ENCODE measurements at places on chromosomes 3 and 15. TPM values are rescaled to one million over a fixed set of nuclear protein-coding genes. Genes with fewer than 3 reads are reported as not detected.

DNA sequence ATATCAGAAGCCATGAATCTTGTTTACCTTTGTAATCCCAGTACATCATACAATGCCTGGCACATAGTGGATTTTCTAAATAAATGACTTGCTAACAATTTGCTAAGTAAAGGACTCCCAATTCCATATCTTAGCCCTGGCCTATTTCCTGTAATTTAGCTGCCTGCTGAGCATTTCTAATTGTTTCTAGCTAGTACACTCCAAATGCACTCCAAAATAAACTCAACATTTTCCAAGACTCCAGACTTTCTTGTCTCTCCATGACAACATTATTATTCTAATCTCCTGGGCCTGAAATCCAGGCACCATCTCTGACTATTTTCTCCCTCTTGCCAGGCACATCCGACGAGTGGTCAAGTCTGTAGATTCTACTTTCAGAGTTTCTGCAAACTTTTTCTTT is 773.5 kb downstream of the SQOR start:
- no peaks in the 10 kb centered on the region for H3K4me1 ChIP-seq
- H3K27ac ChIP-seq, result no peak overlapping the region
- no peak for DNase-seq
- no peak overlapping the region for H3K4me3 ChIP-seq
- H3K36me3 ChIP-seq, result no peaks in the 10 kb centered on the region

DNA sequence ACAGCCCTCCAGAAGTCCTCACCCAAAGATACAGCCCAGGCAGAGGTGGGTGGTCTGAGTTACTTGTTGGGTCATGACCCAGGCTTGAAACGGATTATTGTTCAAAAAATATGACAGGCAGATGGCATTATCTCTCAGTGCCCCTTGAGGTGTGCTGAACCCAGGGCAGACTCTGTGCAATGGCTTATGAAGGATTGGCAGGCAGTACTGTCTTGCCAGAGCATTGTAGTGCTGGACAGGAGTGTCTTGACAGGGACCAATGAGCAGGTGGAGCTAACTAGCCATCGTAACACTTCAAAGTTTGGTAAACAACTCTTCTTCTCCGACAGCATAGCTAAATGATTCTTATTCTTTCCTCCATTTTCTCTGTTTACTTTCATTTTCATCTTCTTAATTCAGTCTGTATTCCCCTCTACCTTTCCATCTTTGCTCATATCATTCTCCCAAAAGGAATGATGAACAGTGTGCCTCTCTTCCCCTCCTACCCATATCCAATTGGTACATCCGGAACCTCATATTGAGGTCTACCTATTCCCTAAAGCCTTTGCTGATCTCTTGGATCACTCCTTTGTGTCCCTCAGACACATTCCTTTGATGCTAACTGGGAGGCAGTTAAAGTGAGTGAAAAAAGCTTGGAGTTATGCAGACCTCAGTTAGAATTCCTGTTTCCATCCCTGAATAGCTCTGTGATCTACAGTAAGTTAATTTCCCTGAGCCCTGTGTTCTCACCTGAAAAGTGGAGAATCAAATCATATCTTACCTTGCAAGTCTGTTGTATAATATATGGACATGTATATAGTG is 2.6 kb upstream of the IL20RB start:
- H3K36me3 ChIP-seq, result no peaks in the 10 kb centered on the region
- H3K4me3 ChIP-seq, result no peak overlapping the region
- H3K4me1 ChIP-seq, result peaks cover 31% of the 10 kb centered on the region

The TRPM1 gene
- total RNA-seq, result not detected

GRCh38 chr15:92189166-92189565 is 204.5 kb upstream of the ST8SIA2 start:
- no peak overlapping the region for H3K4me3 ChIP-seq
- peaks cover 11% of the 10 kb centered on the region for H3K27me3 ChIP-seq
- no peaks in the 10 kb centered on the region for H3K4me1 ChIP-seq
- DNase-seq, result no peak

DNA sequence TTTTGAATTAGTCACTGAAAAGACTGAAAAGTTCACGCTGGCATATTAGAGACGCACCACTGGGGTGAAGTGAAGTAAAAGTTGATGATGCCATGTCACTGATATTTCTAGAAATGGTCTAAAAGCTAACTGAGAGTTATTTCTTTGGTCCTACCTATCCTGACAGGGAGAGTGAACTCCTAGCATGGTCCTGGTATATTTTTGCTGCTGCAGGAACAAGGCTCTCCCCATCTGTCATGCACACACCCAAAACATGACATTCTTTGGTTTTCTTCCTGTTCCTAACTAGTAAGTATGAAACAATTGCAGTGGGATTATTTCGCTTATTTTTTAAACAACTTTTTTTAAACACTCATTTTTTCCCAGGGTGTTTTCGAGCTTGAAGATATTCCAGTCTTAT is 466.7 kb downstream of the ERC2 start:
- no peaks in the 10 kb centered on the region for H3K27me3 ChIP-seq
- no peak overlapping the region for H3K27ac ChIP-seq
- no peaks in the 10 kb centered on the region for H3K36me3 ChIP-seq
- no peak overlapping the region for H3K4me3 ChIP-seq

The DISP2 gene
- total RNA-seq, result 0.52 TPM

DNA sequence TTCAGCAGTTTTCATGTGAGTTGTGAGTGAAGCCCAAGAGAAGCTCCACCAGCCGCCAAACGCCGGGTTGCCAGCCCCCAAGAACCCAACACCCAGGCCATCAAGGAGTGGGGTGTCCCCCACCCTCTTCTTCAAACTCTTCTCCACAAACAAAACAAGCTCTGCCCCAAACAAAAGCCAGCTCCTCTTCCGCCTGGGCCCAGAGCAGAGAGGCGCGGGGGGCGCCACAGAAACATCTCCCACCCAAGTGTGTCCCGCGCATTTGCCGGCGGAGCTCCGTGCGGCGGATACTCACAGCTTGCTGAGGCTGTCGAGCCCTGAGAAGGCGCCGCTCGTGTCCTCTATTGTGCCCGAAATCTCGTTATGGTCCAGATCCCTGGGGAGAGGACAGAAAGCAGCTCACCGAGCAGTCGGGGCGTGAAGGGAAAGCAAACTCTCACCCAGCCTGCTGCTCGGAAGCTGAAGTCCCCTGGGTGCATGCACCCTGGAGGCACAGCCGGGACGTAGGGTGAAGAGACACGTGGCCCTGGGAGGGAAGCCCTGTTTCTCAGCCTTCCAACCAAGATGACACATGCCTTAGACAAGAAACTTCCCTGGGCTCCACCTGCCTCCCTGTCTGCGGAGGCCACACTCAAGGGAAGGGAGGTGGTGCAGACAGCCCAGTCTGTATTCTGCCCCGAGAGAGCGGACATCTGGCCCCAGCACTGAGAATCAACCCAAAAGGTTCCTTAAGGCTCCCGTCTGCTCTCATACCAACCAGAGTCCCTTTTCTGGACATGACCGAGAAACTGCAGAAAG is 95.7 kb downstream of the LRIG1 start:
- no peak overlapping the region for H3K27ac ChIP-seq
- no peaks in the 10 kb centered on the region for H3K36me3 ChIP-seq
- H3K27me3 ChIP-seq, result no peaks in the 10 kb centered on the region
- DNase-seq, result no peak
- H3K4me1 ChIP-seq, result no peaks in the 10 kb centered on the region
- H3K4me3 ChIP-seq, result no peak overlapping the region

The GOLGA8S gene
- total RNA-seq, result 0.63 TPM

- no peaks in the 10 kb centered on the region for H3K27me3 ChIP-seq
- H3K4me3 ChIP-seq, result peak overlapping the region; percentile 87
- peaks cover 19% of the 10 kb centered on the region for H3K36me3 ChIP-seq
- H3K27ac ChIP-seq, result peak overlapping the region; percentile 66
- DNase-seq, result no peak
- peaks cover 35% of the 10 kb centered on the region for H3K4me1 ChIP-seq
Observed at GRCh38 chr3:9810846-9811245, 784 bp downstream of the TTLL3 start.

DNA sequence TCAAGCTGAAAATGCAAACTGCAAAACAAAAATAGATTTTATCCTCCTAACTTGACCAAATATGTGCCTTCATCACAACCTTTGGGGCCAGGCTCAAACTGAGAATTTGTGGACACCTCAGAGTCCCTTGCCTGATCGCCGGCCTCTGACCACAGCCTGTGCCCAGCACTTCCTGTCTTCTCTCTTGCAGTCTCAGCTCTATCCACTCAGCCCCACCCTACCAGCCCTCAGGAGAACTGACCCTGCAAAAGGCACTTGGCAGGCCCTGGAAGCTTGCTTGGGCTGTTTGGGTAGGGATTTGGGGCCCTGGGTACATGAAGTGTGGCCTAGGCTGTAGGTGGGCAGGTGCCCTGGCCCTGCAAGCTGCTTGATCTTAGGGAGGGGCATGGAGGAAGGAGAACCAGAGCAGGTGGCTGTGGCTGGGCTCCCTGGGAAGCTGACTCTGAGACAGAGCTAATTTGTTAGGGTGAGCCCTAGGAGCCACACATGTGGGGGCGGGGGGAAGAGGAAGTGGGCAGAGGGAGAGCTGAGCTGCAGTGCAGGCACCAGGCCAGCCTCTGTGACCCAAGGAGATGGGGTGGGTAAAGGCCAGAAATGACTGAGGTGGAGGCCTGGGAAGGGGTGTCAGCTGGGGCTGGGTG is 8.6 kb downstream of the CLEC3B start:
- H3K4me1 ChIP-seq, result peaks cover 18% of the 10 kb centered on the region
- H3K27ac ChIP-seq, result no peak overlapping the region
- peaks cover 13% of the 10 kb centered on the region for H3K27me3 ChIP-seq
- H3K36me3 ChIP-seq, result no peaks in the 10 kb centered on the region

The RPS17 gene
- total RNA-seq, result 2,010 TPM

DNA sequence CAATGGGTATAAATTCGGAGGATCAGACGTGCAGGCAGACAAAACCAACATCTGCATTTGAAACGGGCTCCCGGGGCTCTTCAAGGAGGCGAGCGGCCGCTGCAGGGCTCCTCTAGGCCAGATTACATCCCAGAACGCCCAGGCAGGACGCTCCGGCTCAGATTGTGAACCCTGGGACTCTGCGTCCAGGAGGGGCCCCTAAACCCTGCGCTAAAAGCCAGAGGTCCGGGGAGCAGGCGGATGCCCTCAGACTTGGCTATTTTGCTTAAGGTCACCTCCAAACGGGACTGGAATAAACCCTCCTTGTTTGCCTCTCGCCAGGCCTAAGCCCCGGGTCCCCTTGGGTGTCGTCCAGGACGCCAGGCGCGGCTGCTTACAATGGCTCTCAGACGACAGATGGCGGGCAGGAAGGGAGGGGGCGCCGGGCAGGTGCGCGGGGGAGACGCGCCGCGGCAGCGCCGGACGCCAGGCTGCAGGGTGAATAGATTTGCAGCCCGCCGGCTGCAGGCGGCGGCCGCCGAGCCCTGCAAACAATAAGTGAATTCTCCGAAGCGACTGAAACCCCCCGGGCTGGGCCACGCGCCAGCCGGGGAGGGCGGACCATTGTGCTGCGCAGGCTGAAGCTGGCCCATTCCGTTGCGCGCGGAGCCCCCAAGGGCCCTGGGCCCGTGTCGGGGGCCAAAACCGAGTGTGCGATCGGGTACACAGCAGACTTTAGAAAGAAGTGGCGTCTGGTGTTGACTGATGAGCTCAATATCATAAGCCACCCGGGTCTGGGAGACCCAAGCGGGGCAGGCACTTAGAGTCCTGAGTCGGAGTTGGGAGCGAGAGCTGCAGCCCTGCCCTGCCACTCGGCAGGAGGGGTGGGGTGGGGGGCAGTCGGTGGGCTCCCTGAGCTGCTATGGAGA is 32.3 kb upstream of the AMOTL2 start:
- H3K36me3 ChIP-seq, result no peaks in the 10 kb centered on the region
- H3K4me3 ChIP-seq, result peak overlapping the region; percentile 38
- peaks cover 7% of the 10 kb centered on the region for H3K4me1 ChIP-seq
- no peak overlapping the region for H3K27ac ChIP-seq
- DNase-seq, result no peak
- peaks cover 60% of the 10 kb centered on the region for H3K27me3 ChIP-seq

DNA sequence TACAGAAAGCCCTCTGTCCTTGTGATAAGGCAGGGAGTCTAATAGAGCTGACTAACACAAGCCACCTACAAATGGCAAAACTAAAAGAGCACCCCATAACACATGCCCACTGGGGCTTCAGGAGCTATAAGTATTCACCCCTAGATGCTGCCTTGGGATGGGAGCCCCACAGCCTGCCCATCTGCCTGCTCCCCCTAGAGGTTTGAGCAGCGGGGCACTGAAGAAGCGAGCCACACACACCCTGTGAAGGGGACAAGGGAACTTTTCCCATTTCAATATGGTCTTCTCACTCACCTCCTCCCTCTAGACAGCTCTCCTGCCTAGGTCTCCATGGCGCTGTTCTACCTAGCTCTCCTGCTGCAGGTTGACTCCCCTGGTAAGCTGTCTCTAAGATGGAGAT is 261.0 kb downstream of the SHQ1 start:
- H3K4me3 ChIP-seq, result no peak overlapping the region
- H3K27me3 ChIP-seq, result no peaks in the 10 kb centered on the region
- peak overlapping the region; percentile 68 for H3K27ac ChIP-seq
- H3K4me1 ChIP-seq, result peaks cover 8% of the 10 kb centered on the region

GRCh38 chr15:90866161-90866715 is 2.1 kb upstream of the FURIN start:
- no peaks in the 10 kb centered on the region for H3K36me3 ChIP-seq
- H3K27ac ChIP-seq, result no peak overlapping the region
- peaks cover 15% of the 10 kb centered on the region for H3K4me1 ChIP-seq
- no peak overlapping the region for H3K4me3 ChIP-seq

The TRANK1 gene
- 92.3 TPM for total RNA-seq

- no peak overlapping the region for H3K27ac ChIP-seq
- no peak for DNase-seq
- no peak overlapping the region for H3K4me3 ChIP-seq
- peaks cover 18% of the 10 kb centered on the region for H3K27me3 ChIP-seq
Observed at GRCh38 chr3:43629257-43629656, 7.4 kb upstream of the ANO10 start.

GRCh38 chr3:54577313-54577712 is 350.5 kb downstream of the LRTM1 start:
- H3K27ac ChIP-seq, result no peak overlapping the region
- H3K4me1 ChIP-seq, result no peaks in the 10 kb centered on the region
- no peak for DNase-seq
- H3K4me3 ChIP-seq, result no peak overlapping the region
- H3K36me3 ChIP-seq, result no peaks in the 10 kb centered on the region
- H3K27me3 ChIP-seq, result peaks cover 15% of the 10 kb centered on the region

The LYZL4 gene
- not detected for total RNA-seq

GRCh38 chr3:58520403-58521335 is 16.3 kb downstream of the ACOX2 start:
- no peak overlapping the region for H3K4me3 ChIP-seq
- H3K27me3 ChIP-seq, result no peaks in the 10 kb centered on the region

The ECE2 gene
- total RNA-seq, result not detected

The CPNE9 gene
- total RNA-seq, result 0.55 TPM

The GP5 gene
- total RNA-seq, result 12.2 TPM

The GCNT3 gene
- not detected for total RNA-seq

DNA sequence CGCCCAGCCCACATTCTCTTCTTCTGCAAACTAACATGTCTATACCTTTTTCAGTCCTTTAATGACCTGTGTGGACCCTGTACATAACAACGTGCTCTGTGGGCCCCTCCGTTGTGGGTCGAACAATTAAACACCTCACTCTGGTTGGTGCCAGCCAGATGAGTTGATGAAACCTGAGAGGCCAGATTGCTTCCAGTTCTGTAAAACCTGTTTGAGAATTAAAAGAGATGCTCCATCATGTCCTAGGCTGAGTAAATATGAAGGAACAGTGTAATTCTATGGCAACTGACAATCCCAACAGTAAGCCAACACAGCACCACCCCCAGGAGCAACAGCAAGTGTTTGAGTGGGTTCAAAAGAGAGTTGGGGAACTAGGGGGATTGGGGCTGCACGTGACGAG is 5.7 kb upstream of the THBS1 start:
- no peak overlapping the region for H3K4me3 ChIP-seq
- H3K36me3 ChIP-seq, result no peaks in the 10 kb centered on the region
- no peak for DNase-seq
- no peak overlapping the region for H3K27ac ChIP-seq

GRCh38 chr3:128153156-128154041 is at the start of gene EEFSEC:
EEFSEC (plus strand) TSS chr3:128153481; CDS start chr3:128153508, 27 bp downstream.
- peak within 1 kb of the TSS; percentile 96 for H3K27ac ChIP-seq
- H3K36me3 ChIP-seq, result peaks cover 4% of the 10 kb centered on the region
- H3K4me3 ChIP-seq, result peak within 1 kb of the TSS; percentile 82
- peaks cover 35% of the 10 kb centered on the region for H3K4me1 ChIP-seq

Data from naive thymus-derived CD8-positive, alpha-beta T cell (primary cell).